Left ventricle myocardium superior (tissue), 1 donor: ENCODE measurements at places on chromosomes 4 and X.

- no peak for DNase-seq
These were observed 46.6 kb downstream of the CD40LG start for GRCh38 chrX:136694431-136695087.

- DNase-seq: no peak
These were observed 24.6 kb downstream of the ADGRG4 start for GRCh38 chrX:136325377-136325776.

DNA sequence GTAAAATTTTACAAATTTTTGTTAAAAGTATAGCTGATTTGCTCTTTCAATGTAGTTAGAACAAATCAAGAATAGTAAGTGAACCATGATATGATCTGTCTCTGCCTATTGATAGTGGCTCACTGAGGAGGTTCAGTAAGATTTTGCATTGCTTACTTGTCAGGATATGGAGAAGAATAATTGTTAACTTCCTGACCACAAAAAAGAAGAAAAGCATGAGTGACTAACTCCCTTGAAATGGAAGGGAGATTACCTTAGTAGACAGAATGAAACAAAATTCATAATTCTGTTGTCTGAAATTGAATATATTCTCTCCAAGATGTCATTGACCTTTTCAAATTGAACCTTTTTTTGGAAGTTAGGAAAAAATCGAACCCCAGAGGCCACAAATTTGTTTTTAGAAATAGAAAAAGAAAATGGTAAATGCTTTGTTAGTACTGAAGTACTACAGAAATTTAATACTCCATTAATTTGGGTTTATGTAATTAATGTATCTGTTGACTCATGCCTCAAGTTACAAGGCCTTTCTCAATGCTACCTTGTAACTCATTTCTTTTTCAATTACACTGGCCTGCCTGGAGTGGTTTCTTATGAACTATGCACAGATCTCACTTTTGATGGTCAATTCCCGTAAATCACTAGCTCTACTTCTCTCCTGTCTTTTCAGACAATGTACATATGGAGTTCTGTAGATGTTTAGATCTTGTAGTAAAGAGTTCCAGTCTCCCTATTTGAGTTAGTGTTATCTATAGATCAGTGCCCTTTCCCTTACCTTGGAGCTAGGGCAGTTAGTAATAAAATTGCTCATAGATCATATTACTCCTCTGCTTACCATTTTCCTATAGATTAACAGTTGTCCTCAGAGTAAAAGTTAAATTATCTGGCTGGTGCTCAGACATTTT is 139.3 kb downstream of the TLL1 start:
- no peak for DNase-seq

GRCh38 chr4:118872181-118872580 is 16.5 kb upstream of the SYNPO2 start:
- DNase-seq: no peak

DNA sequence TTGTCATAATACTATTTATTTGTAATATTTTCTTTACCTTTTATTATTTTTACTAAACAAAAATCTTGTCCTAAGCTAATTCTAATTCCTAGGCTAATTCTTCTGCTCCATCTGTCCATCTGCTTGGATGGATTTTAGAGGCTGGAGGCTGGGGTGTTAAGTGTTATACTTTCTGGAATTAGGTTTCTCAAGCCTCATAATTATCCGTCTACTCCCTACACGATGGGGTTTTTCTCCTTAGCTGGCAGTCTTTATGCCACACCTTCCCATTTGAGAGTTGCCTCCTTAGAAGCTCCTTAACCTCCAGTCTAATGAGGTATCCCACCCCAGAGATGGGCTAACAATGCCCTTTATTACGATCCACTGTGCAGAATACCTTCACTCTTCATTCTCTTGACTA is 37.6 kb upstream of the LGI2 start:
- DNase-seq: no peak

GRCh38 chr4:154707877-154708276 is 35.9 kb upstream of the LRAT start:
- DNase-seq: no peak

DNA sequence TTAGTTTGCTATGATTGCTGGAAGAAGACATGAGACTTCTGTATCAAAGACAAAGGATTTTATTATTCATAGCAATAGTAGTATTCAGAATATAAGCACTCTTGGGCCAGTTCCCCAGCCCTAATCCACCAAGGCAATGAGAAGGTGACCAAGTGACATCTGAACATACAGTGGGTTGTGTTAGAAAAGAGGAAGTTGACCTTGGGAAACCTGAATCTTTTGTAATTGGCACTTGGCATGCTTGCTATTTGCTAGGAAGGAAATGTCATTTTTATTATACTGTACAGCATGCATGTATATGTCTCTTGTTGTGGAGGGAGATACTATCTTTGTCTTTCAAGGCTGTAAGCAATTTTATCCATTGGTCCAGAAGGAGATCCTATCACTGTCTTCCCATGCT is 216.1 kb upstream of the FAT1 start:
- no peak for DNase-seq

GRCh38 chr4:87543835-87544461 is 14.8 kb upstream of the SPARCL1 start:
- no peak for DNase-seq

- DNase-seq: no peak
These were observed 111.3 kb upstream of the PAQR3 start for GRCh38 chr4:79050541-79050880.

DNA sequence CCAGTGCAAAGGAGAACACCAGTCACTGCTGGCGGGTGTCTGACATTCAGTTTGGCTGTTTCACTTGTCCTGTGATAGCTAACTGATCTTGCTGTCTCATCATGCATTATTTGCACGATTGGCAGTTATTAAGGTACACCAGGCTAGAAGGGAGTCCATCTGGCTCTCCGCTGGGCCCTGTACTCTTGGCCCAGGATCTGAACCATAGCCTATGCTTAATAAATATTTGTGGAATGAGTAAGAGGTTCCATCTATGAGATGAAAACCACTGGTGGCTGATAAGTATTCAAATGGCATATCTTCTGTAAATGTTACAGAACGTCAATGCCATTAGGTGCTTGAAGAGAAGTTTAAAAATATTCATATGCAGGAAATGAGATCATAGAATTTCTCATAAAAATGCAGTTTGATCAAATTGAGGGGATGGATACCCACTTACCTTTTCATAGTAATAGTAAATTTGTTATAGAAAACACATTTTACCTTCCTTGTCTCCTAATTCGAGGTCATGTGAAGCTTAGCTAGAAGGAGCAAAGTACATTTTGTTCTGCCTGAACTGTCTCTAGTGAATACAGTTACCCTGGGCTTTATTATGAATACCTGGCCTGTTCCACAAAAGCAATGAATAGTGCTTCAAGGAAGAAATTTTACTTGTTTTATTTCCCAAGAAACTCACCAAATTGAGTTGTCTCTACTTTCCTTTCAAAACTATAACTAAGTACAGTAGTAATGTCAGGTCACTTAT is 213.5 kb downstream of the CBR4 start:
- DNase-seq: no peak

DNA sequence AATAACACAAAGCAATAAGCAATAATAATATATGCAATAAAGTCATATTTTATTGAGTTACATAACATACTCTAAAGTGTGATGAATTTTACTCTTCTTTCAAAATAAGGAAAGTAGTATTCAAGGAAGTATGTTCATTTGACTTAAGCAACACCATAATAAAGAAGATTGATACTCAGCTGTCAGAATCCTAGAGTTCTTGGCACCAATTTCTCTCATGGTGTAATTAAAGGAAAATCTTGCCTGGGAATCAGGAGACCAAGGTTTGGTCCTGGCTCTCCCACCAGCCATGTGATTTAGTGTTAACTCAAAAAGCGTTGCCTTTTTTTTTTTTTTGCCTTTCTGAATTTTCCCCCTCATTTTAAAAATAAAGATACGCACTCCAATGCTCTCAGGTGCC is 17.1 kb downstream of the MYOZ2 start:
- DNase-seq: no peak

DNA sequence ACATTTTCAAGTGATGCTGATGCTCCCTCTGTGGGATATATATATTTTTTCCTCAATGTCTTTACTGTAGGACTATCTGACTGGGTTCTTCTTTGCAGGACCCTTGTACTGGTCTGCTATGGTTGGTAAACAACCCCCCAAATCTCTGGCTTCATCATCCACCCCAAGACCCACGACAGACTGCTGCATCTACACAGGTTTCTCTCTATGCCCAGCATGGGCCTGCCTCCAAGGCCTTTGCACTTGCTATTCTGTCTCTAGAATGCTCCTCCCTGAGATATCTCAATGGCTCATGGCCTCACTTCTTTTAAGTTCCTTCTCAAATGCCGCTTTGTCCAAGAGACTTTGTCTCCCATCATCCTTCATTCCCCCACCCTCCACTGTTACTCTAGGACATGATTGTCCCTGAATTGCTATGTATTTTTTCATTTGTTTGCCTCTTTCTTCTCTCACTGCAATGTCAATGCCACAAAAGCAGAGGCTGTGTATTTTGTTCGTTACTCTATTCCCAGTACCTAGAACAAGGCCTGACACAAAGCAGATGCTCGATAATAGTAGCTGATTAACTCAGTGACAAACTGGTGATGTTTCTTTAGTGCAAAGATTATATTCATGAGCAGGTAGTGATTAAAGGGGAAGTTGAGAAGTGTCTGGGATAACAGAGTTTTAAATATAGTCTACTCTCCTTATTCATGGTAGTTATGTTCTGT is 6.6 kb downstream of the EVC start:
- no peak for DNase-seq
